Neuronal stem cell (in vitro differentiated cells): ENCODE measurements at places on chromosomes 3 and 15.

GRCh38 chr3:113263778-113264177 lies 52.4 kb downstream of the BOC start:
- DNase-seq: no peak

DNA sequence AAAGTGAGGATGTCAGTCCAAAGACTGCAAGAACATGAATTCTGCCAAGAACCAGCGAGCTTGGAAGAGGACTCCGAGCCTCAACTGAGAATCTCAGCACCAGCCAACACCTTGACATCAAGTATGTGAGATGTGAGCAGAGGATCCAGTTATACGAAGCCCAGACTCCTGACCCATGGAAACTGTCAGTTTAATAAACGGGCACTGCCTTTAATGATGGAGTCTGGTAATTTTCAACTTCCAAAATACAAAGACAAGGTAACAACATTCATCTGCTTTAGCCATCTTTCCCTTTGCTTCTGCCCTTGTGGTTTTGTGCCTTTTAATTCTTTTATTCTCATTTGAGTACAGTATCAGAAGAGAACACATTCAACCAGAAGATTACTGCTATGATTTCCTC lies 211.9 kb downstream of the ULK4 start:
- no peak for DNase-seq

- DNase-seq: no peak
Measured at GRCh38 chr15:65913631-65914199, 44.4 kb downstream of the RAB11A start.

- no peak for DNase-seq
Measured at GRCh38 chr15:69725275-69725674, 272.7 kb downstream of the RPLP1 start.

DNA sequence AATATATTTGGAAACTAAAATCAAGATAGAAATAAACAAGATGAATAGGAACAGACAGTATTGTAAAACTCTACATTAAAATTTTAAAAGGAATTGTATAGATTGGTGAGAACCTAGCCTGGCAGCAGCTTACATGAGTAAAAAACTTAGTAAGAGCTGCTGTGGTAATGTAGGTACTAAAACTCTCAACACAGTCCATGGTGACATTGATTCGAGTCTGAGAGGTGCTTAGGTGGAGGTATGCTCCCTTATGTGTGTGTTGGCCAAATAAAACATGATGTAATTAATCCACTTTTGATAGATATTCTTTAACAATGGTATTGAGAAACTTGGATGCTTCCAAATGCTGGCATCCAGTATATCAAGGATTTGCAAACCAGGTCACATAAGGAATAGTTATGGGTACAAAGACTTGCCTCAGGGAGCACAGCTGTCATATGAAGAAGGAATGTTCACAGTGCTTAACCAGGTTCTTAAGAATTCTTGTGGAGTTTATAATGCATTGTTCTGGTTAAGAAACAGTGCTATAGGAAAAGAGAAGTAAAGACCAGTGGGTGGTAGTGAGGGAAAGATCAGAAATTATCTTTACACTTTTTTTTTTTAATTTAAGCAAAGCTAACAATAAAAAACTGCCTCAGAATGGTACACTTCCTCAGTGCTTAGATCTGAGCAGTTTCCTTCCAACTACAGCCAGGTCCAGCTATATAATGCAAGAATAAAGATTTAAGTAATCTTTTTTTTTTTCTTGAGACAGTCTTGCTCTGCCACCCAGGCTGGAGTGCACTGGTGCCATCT lies 24.6 kb upstream of the IL20RB start:
- DNase-seq: no peak

GRCh38 chr3:155984791-155985417 lies 114.5 kb downstream of the GMPS start:
- no peak for DNase-seq

DNA sequence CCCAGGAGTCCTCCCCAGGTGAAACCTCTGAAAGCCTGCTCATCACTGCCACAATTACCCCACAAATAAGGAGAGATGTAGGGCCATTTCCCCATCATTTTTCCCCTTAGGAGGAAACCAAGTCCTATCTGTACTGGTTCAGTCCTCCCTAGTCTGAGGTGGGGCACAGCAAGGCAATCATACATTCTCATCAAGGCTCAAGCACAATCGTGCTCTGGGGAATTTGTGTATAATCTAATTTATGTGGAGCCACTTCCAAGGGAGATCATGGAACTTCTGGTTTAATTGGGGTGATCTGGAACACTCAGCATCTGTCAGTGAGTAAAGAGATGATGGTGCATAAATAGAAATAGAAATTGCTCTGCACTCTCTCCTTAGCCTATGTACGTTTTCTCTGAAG lies 546.9 kb downstream of the IGSF11 start:
- DNase-seq: no peak

GRCh38 chr15:70593795-70594194 lies 169.6 kb downstream of the UACA start:
- DNase-seq: no peak

GRCh38 chr15:29688506-29689286 lies 133.6 kb downstream of the TJP1 start:
- DNase-seq: no peak

DNA sequence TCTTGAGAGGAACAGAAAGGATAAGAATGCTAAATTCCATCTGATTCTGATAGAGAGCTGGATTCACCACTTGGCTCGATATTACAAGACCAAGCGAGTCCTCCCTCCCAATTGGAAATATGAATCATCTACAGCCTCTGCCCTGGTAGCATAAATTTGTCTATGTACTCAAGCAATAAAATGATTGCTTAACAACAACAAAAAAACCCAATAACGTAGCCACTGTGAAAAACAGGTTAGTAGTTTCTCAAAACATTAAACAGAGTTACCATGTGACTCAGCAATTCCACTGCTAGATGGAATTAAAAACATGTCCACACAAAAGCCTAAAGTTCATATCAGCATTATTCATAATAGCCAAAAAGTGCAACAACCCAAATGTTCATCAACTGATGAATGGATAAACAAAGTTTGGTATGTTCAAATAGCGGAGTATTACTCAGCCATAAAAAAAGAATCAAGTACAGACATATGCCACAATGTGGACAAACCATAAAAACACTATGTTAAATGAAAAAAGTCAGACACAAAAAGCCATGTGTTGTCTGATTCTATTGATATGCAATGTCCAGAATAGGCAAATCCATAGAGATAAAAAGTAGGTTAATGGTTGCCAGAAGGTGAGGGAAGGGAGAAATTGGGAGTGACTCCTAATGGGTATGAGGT lies 16.8 kb downstream of the BCL2L10 start:
- DNase-seq: no peak

DNA sequence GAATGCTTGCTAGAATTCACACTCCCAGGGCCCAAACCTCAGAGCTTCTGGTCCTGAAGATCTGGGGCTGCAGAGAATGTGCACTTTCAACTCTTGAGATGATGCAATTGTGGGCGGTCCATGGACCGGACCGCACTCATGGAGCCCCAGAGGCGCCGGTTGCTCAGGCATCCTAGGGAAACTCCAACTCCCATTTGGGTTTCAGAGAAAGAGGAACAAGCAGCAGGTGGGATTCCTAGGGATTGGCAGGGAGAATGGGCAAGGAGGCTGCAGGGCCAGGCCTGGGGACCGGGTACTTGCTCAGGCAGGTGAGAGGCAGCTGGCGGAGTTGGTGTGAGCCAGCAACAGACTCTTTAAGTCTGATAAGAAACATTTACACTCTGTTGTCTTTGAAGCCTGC lies 3.5 kb downstream of the NOX5 start:
- DNase-seq: no peak

DNA sequence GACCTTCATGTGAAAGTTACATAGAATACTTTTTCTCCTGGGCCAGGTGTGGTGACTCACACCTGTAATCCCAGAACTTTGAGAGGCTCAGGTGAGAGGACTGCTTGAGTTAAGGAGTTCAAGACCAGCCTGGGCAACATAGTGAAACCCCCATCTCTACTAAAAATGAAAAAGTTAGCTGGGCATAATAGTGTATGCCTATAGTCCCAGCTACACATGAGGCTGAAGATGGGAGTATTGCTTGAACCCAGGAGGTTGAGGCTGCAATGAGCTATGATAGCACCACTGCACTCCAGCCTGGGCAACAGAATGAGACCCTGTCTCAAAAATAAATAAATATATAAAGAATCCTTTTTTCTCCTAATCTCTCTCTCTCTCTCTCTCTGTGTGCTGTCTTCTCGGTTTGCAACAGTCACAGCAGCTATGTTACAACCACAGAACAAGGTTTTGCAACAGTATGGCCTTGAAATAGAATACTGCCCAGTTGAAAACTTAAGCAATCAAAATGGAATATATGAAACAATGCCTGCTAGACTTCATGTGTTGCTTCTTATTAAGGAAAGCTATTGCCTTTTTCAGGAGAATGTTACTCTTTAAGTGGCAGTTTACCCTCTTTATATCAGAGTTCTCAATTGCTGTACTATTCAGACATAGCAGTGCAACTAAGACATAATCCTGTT lies 12.3 kb upstream of the DENND4A start:
- no peak for DNase-seq

DNA sequence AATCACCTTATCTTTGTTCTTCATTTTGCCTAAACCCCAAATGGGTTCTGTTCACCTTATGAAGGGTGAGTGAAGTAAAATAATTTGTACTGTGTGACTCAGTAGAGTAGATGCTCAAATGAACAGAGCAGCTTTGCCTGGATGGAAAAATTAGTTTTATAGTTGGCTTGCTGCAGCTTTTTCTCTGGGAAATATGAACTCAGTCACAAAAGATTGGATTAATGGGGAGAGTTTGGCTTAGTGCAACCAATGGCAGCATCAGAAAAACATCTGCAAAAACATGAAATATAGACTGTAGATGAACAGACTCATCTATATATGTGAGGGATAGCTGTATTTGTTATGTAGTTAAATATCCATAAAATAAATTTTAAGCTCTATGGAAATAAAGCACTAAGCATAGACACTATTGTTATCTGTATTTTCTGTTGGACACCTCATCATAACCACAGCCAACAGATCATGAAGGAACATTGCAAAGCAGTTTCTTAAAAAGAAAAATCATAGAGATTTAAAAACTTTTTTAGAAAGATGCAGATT lies 181.3 kb downstream of the ECT2 start:
- DNase-seq: no peak

- no peak for DNase-seq
Measured at GRCh38 chr15:45670511-45670910, 35.7 kb downstream of the SQOR start.

- DNase-seq: no peak
Measured at GRCh38 chr3:114294940-114295480, 1.2 kb downstream of the TIGIT start.

- no peak for DNase-seq
Measured at GRCh38 chr3:78791753-78792152, 976.0 kb downstream of the ROBO1 start.

DNA sequence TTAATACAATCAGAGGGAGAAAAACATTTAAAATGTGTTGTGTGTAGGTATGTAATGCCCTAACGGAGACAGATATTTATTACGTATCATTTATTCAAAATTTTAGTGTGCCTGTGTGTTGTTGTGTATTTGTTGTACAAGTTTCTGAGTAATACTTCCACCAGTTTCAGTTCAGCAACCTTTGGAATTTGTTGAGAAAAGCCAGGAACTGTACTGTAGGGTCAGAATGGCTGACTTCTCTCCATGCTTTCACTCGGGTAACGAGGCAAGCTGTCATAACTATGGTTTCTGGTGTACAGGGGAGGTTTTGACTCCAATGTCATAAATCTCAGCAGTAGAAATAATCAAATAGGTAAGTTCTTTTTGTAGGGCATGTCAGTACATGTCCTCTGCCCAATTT lies 23.8 kb upstream of the CNTN6 start:
- no peak for DNase-seq

DNA sequence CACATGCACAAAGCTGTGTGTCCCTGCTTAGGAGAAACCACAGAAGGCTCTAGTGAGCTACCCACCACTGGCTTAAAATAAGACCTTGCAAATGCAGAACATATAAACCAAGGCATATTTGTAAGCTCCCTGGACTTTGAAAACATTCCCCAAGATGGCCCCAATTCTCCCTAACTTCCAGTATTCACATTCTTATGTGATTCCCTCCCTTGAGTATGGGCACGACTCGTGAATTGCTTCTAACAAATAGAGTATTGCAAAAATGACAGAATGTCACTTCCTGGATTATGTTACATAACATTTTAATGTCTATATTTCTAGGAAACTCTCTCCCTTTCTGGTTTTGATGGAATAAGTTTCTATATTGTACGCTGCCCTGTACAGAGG lies 131.8 kb upstream of the MCTP2 start:
- no peak for DNase-seq

GRCh38 chr3:52420388-52420787 lies 24.5 kb downstream of the SEMA3G start:
- DNase-seq: no peak

DNA sequence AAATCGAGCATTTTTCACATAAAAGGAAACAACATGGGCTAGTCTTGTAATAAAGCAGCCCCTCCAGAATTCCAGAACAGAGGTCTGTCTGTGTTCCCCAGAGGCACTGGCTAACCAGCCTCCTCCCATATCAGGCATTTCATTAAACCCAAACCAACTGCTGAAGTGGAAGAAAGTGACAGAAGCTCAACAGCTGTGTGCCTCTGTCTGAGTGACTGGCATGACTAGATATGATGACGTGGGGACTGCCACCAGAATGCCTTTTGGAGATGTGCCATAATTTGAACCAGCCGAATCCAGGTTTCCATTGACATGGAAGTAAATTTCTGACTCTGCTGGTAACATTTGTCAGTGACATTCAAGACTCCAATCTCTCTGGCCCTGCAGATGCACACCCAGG lies 8.7 kb downstream of the LIMD1 start:
- DNase-seq: no peak

- DNase-seq: no peak
Measured at GRCh38 chr3:53318522-53318921, 28.8 kb downstream of the DCP1A start.

DNA sequence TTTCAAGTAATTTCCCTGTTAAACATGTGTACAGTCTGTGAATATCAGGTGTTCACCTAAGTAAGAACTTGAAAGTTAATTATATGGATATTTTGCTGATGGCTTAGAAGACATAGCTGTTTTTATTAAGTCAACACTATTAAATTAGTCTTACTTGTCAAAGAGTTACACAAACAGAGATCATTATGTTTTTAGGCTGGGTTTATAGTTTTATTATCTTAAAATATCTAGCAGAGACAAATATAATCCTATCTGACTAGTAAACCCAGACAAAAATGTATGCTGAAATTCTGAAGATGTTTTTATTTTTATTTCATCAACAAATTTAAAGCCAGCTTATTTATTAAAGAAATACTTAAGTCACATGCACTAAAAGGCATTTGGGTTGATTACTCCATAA lies 51.2 kb upstream of the CCK start:
- no peak for DNase-seq

DNA sequence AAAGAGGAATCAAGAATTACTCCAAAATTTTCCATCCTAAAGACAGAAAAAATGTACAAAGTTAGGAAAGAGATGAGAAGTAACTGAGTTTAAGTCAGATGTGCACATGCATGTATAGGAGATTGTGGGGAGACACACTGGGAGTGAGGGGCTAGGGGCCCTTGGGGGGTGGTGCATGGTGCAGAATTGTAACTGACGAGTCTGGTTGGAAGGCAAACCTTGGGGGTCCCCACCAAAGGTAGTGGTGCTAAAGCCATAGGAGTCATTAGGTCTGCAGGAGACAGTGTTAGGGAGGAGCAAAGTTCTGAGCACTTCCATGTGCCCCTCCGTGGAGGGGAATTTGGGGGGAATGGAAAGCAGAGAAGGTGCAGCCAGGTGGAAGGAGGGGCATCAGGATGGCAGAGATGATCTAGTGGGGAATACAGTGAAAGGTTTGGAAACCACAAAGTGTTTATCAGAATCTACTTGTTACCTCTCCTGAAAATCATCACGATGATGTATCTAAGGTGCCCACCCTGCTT lies 37.5 kb upstream of the EPHB1 start:
- DNase-seq: no peak
